Activated CD4-positive, alpha-beta T cell treated with anti-CD3 and anti-CD28 coated beads, Interleukin-2, amount 50 U/mL, for 4 hours (primary cell): ENCODE measurements at places on chromosomes 6 and 20.

DNA sequence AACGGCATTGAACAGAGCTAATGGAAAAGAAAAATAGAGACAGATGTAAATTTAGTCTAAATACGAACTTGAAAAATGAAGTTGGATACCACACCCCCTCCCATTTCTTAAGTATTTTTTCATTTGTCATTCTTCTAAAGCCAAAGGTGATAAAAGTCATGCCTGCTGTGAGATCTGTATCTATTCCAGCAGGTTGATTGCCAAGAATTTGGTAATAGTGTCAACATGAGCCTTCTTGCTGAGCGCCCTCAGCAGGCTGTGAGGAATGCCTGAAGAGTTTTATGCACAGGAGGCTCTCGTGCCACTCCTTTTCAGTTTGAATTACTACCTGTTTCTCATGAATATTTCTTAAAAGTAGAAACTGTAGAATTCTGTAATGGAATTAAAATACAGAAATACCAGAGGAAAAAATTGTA is 165.4 kb downstream of the QKI start:
- DNase-seq, result no peak

DNA sequence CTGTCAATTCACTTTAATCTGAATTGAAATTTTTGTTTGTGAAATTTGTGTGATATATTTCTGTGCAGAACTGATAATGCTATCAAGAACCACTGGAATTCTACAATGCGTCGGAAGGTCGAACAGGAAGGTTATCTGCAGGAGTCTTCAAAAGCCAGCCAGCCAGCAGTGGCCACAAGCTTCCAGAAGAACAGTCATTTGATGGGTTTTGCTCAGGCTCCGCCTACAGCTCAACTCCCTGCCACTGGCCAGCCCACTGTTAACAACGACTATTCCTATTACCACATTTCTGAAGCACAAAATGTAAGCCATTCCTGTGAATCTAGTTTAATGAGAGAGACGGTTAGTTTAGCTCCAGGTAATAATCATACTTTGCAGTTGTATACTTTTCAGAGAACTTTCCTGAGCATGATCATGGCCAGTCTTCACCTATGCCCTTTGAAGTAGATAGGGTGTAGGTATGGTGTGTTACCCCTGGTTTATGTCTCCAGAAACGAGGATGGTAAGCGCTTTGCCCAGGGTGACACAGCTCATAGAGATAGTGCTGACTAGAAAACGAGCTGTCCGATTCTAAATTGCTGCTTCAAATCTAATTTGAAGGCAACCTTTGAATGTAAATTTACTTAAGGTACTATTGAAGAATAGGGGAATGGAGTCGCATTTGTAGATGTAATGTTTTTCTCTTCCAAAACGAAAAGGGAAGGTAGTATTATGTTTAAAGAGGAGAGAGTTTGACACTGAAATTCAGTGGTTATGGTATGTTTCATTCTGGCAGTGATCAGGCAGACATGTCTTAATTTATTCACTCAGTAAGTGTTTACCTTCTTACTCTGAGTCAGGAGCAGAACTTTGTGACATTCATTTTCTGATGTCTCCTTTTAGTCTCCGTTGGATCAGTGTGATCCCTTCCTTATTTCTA is 11.4 kb downstream of the MYB start:
- DNase-seq, result no peak

DNA sequence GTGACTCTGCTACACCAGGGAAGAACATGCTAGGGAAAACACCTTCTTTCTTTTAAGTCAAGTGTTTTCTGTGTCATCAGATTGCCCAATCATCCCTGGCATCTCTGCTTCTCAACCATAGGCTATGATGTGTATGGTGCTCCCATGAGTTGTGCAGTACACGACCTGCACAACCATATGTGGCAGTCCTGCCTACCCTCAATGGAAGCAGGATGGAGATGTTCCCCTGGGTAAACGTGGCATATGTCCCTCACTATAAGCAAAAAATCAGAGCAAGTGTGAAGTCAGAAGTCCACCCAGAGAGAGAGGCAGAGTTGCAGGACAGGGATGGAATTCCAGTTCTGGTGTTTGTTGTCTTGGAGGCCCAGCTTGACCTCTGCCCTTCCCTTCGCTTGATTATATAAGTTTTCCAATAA is 10.3 kb upstream of the SNHG17 start:
- no peak for DNase-seq

DNA sequence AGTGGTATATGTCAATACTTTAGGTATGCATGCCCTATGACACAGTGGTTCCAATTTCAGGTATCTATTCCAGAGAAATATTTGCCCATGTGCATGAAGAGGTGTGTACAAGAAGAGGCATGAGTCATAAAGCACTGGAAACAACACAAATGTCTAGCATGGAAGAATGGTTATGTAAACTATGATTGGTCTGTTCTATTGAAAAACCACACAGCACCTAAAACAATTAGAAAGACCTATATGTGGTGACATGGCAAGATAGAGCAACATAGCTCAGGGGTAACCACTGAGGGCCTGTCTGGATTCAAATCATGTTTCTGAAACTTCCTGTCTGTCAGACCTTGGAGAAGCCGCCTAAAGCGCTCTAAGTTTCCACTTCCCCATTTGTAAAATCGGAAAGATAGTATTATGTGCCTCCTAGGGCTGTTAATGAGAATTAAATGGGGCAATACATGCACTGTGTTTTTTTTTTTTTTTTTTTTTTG is 76.0 kb upstream of the SHLD1 start:
- DNase-seq, result peak; percentile 20

DNA sequence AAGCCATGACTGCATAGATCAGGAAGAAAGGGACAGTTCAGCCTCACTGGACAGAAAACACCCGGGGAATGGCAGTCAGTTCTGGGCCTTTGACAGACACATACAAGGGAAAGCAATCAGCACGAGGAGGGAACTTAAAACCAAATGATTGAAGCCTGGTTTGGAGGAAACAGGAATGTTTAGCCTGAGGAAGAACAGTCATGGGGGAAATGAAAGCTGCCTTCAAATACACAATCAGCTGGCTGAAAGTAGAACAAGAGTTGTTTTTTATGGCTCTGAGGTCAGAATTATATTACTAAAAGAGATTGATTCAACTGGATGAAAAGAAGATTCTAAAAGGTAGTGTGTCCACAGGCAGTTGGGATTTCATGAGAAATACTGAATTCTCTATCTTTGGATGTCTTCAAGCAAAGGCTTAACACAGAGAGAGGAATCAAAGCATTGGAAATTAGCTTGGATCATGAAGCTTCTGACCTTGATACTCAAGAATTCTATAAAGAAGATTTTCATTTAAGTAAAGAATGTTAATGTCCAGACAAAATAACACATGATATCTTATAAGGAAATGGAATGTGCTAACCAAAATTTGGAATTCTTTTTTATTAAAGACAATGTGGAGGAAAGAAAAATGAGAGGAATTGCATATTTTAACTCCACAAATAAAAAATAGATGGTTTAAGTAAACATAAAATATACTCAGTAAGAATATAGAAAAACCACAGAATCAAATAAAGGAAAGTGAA is 216.6 kb downstream of the IBTK start:
- no peak for DNase-seq

- DNase-seq, result no peak
Measured at GRCh38 chr6:108578166-108578565, 17.4 kb downstream of the FOXO3 start.
